ENCODE measurements at places on chromosomes 7 and 10. TPM values are rescaled to one million over a fixed set of nuclear protein-coding genes. Genes with fewer than 3 reads are reported as not detected.

GRCh38 chr10:62082729-62083411 lies 181.4 kb downstream of the ARID5B start:
- DNase-seq, result no peak
- no peak overlapping the region for H3K4me3 ChIP-seq

Gene SPDYE16
- total RNA-seq, result 0.90 TPM

DNA sequence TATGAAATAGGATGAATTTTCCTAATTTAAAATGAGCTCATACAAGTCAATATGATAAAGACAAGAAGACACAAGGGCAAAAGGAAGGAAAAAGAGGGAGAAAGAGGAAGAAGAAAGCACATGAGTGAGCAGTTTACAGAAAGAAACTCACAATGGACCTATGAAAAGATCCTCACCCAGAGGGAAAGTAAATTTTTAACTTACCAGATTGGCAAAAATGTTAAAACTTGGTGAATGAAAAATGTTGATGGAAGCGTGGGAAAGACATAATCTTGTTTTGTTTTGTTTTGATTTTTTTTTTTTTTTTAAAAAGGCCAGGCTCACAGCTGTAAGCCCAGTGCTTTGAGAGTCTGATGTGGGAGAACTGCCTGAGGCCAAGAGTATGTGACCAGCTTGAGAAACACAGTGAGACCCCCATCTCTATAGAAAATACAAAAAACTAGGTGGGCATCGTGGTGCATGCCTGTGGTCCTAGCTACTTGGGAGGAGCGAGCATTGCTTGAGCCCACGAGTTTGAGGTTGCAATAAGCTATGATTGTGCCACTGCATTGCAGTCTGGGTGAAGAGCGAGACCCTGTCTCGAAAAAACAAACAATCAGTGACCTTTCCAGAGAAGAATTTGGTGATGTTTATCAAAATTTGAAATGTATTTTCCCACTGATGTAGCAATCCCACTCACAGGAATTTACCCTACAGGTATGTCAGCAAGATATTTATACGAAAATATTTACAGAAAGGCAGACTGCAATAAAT lies 152.9 kb upstream of the ASAH2 start:
- no peaks in the 10 kb centered on the region for H3K36me3 ChIP-seq
- DNase-seq, result no peak
- H3K4me3 ChIP-seq, result no peak overlapping the region
- H3K27me3 ChIP-seq, result no peaks in the 10 kb centered on the region
- no peaks in the 10 kb centered on the region for H3K4me1 ChIP-seq
- H3K27ac ChIP-seq, result no peak overlapping the region

DNA sequence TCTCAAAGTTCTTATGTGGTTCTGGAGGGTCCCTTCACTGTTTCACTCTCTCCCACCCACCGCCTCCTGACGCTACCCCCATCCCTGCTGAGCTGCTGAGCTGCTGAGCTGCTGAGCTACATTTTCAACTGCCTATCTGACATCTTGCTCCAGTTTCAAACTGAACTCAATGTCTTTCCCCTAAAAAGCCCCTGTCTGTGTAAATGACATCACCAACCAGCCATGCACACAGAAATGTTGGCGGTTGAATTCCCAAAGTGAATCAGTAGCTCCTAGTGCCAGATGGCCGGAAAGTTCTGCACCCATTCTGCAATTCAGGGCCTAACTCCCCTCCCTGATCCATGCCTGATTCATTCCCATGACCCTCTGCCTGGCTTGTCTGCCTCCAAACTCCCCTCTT lies 71.2 kb downstream of the WNT2 start:
- H3K27ac ChIP-seq, result no peak overlapping the region
- no peaks in the 10 kb centered on the region for H3K4me1 ChIP-seq

GRCh38 chr7:21706131-21706530 lies 163.3 kb downstream of the DNAH11 start:
- DNase-seq, result no peak
- no peaks in the 10 kb centered on the region for H3K36me3 ChIP-seq
- H3K4me1 ChIP-seq, result no peaks in the 10 kb centered on the region
- H3K27me3 ChIP-seq, result no peaks in the 10 kb centered on the region
- H3K4me3 ChIP-seq, result no peak overlapping the region

DNA sequence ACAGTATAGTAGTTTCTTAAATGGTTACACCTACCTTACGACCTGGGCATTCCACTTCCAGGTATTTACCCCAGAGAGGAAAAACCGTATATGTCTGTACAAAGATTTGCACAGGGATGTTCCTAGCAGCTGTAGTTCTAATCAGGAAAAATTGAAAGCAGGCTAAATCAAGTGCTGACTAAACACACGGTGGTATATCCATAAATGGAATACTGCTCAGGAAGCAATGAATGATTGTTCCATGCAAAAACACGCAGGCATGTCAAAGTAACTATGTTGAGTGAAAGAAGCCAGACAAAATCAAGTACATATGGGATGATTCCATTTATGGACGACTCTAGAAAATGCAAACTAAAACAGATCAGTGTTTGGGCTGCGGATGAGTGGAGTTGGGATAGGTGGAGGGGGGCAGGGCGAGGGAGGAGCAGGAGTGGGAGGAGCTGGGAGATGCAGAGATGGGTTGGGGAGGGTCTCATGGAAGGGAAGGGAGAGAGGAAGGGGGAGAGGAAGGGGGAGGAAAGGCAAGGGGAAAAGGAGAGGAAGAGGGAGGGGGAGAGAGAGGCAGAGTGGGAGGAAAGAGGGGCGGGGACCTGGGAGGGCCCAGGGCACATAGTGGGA lies 484 bp upstream of the MSRB2 start:
- no peak overlapping the region for H3K27ac ChIP-seq
- H3K36me3 ChIP-seq, result no peaks in the 10 kb centered on the region
- DNase-seq, result no peak

Gene STEAP4
- 53.9 TPM for total RNA-seq

GRCh38 chr7:128102490-128103291 lies 71.5 kb upstream of the LRRC4 start:
- H3K27me3 ChIP-seq, result peaks cover 11% of the 10 kb centered on the region
- H3K27ac ChIP-seq, result no peak overlapping the region
- H3K4me3 ChIP-seq, result no peak overlapping the region
- no peaks in the 10 kb centered on the region for H3K36me3 ChIP-seq

Gene NANOS1
- 2.9 TPM for total RNA-seq

Gene PNLIPRP2
- total RNA-seq, result not detected

- H3K4me1 ChIP-seq, result peaks cover 3% of the 10 kb centered on the region
- DNase-seq, result peak; percentile 11
- no peaks in the 10 kb centered on the region for H3K27me3 ChIP-seq
- H3K27ac ChIP-seq, result no peak overlapping the region
- H3K36me3 ChIP-seq, result no peaks in the 10 kb centered on the region
- no peak overlapping the region for H3K4me3 ChIP-seq
These were observed 4.7 kb upstream of the CYP17A1 start for GRCh38 chr10:102841827-102842345.

DNA sequence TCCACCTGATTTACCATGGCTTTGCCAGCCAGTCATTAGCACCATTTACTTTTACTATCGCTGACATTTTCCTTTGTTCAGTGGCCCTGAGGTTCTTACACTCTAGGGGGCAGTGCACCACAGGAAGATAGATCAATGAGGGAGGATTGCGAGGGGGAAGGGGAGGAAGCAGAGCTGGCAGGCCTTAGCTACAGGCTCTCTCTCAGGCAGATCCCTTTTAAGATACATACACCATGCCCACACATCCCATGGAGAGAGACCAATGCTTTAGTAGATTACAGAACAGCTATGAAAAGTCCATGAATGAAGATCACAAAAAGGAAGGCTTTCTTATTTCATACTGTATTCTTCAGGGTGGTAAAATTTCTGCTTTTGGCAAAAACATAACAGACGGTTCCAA lies 47.4 kb downstream of the DENND11 start:
- DNase-seq, result no peak
- H3K4me3 ChIP-seq, result no peak overlapping the region
- peaks cover 43% of the 10 kb centered on the region for H3K36me3 ChIP-seq
- no peaks in the 10 kb centered on the region for H3K4me1 ChIP-seq
- H3K27ac ChIP-seq, result no peak overlapping the region

Gene MRLN
- total RNA-seq, result not detected

GRCh38 chr7:11130012-11130411 lies 156.3 kb downstream of the PHF14 start:
- no peaks in the 10 kb centered on the region for H3K27me3 ChIP-seq
- no peaks in the 10 kb centered on the region for H3K4me1 ChIP-seq
- no peak overlapping the region for H3K27ac ChIP-seq
- no peak overlapping the region for H3K4me3 ChIP-seq
- peaks cover 7% of the 10 kb centered on the region for H3K36me3 ChIP-seq
- DNase-seq, result no peak

Gene CEP55
- 0.35 TPM for total RNA-seq

DNA sequence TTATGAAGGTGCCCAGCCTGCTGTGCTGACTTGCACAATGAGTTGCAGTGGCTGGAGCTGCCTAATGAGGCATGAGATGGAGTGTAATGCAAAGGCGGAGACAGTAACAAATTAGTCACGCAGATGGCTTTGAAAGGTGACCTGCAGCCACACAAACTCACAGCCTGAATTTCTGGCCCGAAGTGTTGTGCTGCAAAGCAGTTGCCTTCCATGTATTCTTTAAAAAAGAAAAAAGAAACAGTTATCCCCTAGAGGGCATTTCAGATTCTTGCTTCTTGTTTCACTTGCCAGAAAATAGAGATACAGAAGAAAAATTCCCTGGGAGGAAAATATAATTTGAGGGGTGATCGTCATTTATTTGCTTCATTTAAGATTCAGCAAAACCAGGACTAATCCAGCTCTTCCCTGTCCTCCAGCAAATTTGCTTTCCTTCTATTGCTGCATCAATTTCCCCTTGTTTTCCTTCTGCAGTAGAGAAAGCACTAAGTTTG lies 239.9 kb downstream of the ADRA2A start:
- no peak overlapping the region for H3K4me3 ChIP-seq
- no peaks in the 10 kb centered on the region for H3K4me1 ChIP-seq
- no peaks in the 10 kb centered on the region for H3K36me3 ChIP-seq
- H3K27me3 ChIP-seq, result no peaks in the 10 kb centered on the region
- H3K27ac ChIP-seq, result no peak overlapping the region
